Stimulated activated CD8-positive, alpha-beta memory T cell treated with anti-CD3 and anti-CD28 coated beads, Interleukin-7, amount 100 ng/mL, for 1 hour (primary cell): ENCODE measurements at places on chromosomes 11 and 22.

- no peak for DNase-seq
Measured at GRCh38 chr11:111748035-111748804, 18.0 kb downstream of the PPP2R1B start.

- no peak for DNase-seq
Measured at GRCh38 chr11:111000400-111001080, 245.0 kb upstream of the POU2AF2 start.

GRCh38 chr11:85795712-85796487 is 15.0 kb downstream of the SYTL2 start:
- no peak for DNase-seq

DNA sequence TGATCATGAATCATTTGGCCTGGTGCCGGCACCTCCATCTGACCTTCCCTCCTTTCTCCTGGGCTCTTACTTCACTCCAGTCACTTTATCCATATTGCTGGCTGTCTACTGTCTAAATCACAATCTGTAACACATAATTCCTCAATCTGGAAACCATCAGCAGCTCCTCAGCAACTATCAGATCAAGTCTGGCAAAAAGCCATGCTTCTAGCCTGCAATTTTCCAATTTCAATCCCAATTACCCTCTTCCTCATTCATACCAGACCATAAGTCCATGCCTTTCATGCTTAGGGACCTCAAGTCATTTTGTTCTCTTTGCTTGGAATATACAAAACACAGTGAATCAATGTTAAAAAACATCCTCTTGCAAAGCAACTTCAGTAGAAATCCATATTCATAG is 882.8 kb upstream of the ANO3 start:
- no peak for DNase-seq

DNA sequence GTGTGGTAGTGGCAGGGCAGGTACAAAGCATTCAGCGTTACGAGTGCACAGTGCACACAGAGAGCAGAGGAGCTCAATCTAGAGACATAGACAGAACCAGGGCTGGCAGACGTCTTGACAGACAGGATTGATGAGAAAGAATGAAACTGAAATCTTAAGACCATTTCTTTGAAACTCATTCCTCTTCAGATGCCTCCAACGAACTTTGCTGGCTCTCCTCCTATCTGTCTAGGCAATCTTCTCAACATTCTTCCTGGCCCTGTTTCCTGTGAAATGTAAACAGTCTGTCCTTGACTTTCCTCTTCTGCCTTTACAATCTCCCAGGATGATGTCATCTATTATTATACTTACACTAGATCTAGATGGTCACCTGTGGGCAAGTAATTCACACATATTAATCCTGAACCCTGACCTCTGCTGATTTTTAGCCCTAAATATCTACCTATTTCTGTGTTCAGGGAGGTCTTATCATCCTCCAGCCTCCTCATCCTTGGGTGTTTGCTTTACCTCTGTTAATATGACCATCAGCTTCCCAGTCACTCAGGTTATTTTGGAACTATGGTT is 119.5 kb downstream of the ENTHD1 start:
- DNase-seq: no peak
